Small intestine (tissue), 16 donors: ENCODE measurements at places on chromosomes 1 and 21.

GRCh38 chr1:209808059-209808581, 2.2 kb upstream of the IRF6 start:
- H3K36me3 ChIP-seq, result no peaks in the 10 kb centered on the region
- H3K4me1 ChIP-seq, result peaks cover 6% of the 10 kb centered on the region
- DNase-seq, result peak; percentile 93
- no peaks in the 10 kb centered on the region for H3K27me3 ChIP-seq
- H3K4me3 ChIP-seq, result no peak overlapping the region
- H3K27ac ChIP-seq, result no peak overlapping the region

- H3K27ac ChIP-seq, result no peak overlapping the region
- no peak overlapping the region for H3K4me3 ChIP-seq
- no peak for DNase-seq
- no peaks in the 10 kb centered on the region for H3K4me1 ChIP-seq
Observed at GRCh38 chr1:38534473-38534823, 325.1 kb downstream of the RRAGC start.

- H3K27me3 ChIP-seq, result no peaks in the 10 kb centered on the region
- no peaks in the 10 kb centered on the region for H3K36me3 ChIP-seq
- H3K4me3 ChIP-seq, result peak overlapping the region; percentile 74
- H3K4me1 ChIP-seq, result peaks cover 15% of the 10 kb centered on the region
- DNase-seq, result no peak
Observed at GRCh38 chr1:156766298-156767100, 836 bp upstream of the PRCC start.

DNA sequence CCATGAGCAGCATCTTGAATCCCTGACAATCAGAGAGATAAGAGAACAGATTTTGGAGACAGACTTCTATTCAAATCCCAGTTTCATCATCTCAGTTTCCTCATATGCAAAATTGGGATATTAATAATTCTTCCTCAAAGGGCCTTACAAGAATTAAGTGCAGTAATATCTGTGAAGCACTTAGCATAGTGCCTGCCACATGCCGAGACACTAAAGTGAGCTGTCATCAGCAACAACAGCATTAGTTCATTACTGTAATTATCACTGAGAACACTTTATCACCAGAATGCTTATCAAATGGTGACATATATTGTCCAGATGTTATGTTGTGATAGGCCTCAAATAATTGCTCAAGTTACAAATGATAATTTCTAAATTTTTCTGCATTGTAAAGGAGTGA, 922 bp upstream of the FCRLB start:
- peaks cover under 1% of the 10 kb centered on the region for H3K4me1 ChIP-seq
- no peaks in the 10 kb centered on the region for H3K27me3 ChIP-seq
- no peak overlapping the region for H3K4me3 ChIP-seq
- no peak overlapping the region for H3K27ac ChIP-seq
- no peaks in the 10 kb centered on the region for H3K36me3 ChIP-seq

- peak; percentile 83 for DNase-seq
- H3K36me3 ChIP-seq, result no peaks in the 10 kb centered on the region
- H3K27me3 ChIP-seq, result no peaks in the 10 kb centered on the region
- H3K4me3 ChIP-seq, result no peak overlapping the region
Observed at GRCh38 chr1:228849011-228849541, 113.8 kb downstream of the RHOU start.

- no peak overlapping the region for H3K4me3 ChIP-seq
- DNase-seq, result no peak
- no peaks in the 10 kb centered on the region for H3K36me3 ChIP-seq
Observed at GRCh38 chr1:11563560-11564069, 84.7 kb downstream of the DISP3 start.

GRCh38 chr1:85091671-85092280, 43.5 kb upstream of the MCOLN3 start:
- H3K27me3 ChIP-seq, result peaks cover 2% of the 10 kb centered on the region
- H3K4me3 ChIP-seq, result no peak overlapping the region
- no peak overlapping the region for H3K27ac ChIP-seq
- H3K36me3 ChIP-seq, result no peaks in the 10 kb centered on the region
- H3K4me1 ChIP-seq, result no peaks in the 10 kb centered on the region

GRCh38 chr21:32993894-32994293, 31.8 kb upstream of the OLIG2 start:
- H3K4me1 ChIP-seq, result no peaks in the 10 kb centered on the region
- DNase-seq, result no peak
- no peaks in the 10 kb centered on the region for H3K36me3 ChIP-seq

DNA sequence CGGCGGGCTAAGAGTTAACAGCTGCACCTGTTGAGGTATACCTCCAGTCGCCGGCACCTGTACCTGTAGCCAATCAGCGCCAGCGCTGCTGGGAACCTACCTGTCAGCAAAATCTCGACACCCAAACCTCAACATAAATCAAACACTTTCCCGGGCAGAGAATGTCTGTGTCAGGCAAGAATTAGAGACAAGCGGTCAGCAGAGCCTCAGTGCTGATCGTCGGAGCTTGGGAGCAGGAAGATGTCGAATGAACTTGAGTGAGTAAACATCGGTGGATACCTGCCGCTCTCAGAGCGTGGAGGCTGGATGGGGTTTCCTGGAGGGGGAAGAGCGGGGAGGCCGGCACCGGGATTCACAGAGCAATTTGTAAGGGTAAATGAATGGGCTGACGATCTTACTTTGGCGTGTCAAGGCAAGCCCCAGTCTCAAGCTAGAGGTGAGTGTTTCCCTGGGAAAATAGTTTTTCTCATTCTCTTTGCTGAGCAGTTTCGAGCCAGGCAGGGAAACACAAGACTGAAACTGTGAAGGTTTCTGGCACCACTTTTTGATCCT, at the start of gene GRHL3:
TSS of gene GRHL3 (plus strand) at position 46 of the 552 bp plus-strand sequence. CDS start at position 241, 195 bp downstream.
- no peaks in the 10 kb centered on the region for H3K36me3 ChIP-seq
- peak within 1 kb of the TSS; percentile 28 for H3K4me3 ChIP-seq
- H3K27me3 ChIP-seq, result no peaks in the 10 kb centered on the region
- H3K27ac ChIP-seq, result no peak within 1 kb of the TSS
- peaks cover 4% of the 10 kb centered on the region for H3K4me1 ChIP-seq
- DNase-seq, result peak; percentile 72

GRCh38 chr1:213891989-213892902, 95.5 kb upstream of the PROX1 start:
- no peaks in the 10 kb centered on the region for H3K36me3 ChIP-seq
- no peaks in the 10 kb centered on the region for H3K4me1 ChIP-seq
- no peak for DNase-seq
- no peaks in the 10 kb centered on the region for H3K27me3 ChIP-seq
- H3K27ac ChIP-seq, result no peak overlapping the region
- no peak overlapping the region for H3K4me3 ChIP-seq

DNA sequence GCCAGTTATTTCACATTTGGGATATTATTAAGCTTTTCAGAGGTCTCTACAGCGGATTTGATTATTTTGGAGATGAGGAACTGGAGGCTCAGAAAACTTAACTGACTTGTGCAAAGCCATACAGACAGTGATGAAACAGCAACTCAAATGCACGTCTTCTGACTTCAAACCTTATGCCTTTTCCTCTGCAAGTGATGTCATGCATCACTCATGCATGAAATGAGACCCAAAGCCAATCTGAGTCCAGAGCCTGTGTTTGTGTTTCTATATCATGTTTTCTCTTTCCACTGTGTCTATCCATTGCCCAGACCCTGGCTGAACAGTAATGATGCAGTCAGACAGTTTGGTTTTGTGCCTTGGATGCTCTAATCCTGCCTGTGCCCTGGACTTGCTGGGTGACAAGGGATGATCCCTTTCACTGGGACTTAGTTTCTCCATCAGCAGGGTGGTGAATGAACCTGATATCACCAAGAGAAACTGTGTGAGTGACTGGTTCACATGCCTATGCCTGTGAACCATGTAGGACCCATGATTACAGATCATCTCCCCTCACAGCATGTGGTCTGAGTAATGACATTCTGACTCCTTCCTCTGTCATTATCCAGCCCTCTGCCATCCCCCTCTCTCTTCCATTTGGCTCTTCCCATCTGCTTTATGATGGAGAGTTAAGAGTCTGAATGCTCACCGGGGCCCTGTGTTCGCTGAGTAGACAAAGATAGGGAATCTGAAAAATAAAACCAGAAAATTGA, 33.4 kb downstream of the SLAMF6 start:
- no peak overlapping the region for H3K27ac ChIP-seq
- DNase-seq, result no peak
- no peaks in the 10 kb centered on the region for H3K4me1 ChIP-seq
- no peaks in the 10 kb centered on the region for H3K36me3 ChIP-seq
- no peaks in the 10 kb centered on the region for H3K27me3 ChIP-seq

- H3K27me3 ChIP-seq, result no peaks in the 10 kb centered on the region
- no peak overlapping the region for H3K4me3 ChIP-seq
- H3K36me3 ChIP-seq, result no peaks in the 10 kb centered on the region
- no peak for DNase-seq
- no peak overlapping the region for H3K27ac ChIP-seq
Observed at GRCh38 chr1:184158896-184159681, 107.6 kb downstream of the TSEN15 start.

- no peaks in the 10 kb centered on the region for H3K36me3 ChIP-seq
- no peaks in the 10 kb centered on the region for H3K4me1 ChIP-seq
- H3K4me3 ChIP-seq, result no peak overlapping the region
- H3K27ac ChIP-seq, result no peak overlapping the region
- DNase-seq, result no peak
Observed at GRCh38 chr1:107933736-107934135, 31.2 kb downstream of the VAV3 start.

DNA sequence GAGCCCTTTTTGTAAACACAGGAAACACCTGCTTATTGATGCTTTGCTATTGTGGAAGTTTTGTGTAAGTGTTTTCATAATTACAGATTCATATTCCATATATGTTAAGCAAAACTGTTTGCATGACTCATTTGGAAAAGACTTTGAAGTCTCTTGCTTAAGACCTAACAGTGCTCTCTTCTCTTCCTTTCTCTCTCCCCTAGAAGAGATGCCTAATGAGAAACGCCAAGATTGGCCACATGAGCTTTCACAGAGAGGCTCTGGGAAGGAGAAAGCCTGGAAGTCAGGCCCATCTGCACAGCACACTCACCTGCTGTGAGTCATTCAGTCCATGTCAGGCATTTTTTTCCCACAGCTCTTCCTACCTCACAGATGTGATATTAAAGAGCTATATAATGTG, 101.6 kb upstream of the PALMD start:
- H3K27me3 ChIP-seq, result no peaks in the 10 kb centered on the region
- DNase-seq, result no peak
- H3K4me1 ChIP-seq, result no peaks in the 10 kb centered on the region
- H3K27ac ChIP-seq, result no peak overlapping the region
- H3K4me3 ChIP-seq, result no peak overlapping the region

- H3K4me3 ChIP-seq, result no peak overlapping the region
- H3K27ac ChIP-seq, result no peak overlapping the region
- no peaks in the 10 kb centered on the region for H3K27me3 ChIP-seq
Observed at GRCh38 chr1:220631238-220631815, 58.8 kb upstream of the C1orf115 start.

DNA sequence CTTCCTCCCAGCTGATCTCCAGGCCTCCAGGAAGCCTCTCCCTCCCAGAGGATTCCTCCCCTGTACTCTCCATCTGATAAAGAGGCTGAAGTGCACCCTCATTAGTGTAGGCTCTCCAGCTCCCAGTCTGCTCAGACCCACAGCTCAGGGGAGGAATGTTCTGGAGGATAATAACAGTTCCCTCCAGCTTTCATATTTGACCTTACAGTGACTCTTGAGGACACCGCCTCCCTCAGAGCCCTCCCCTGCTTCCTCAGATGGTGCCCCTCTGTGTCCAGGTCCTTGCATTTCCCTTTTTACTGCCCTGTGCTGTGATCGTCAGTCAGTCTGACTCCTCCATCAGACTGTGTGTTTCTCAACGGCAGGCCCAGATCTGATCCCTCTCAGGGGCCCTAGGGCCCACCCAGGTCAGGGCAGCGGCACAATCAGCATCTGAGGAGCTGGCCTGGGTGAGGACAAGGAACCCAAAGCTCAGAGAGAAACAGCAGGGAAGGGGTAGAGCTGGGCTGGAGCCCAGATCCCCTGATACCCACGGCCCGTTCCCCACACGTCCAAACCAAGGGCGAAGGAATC, 1.1 kb upstream of the SHISAL2A start:
- peaks cover 15% of the 10 kb centered on the region for H3K4me1 ChIP-seq
- H3K27me3 ChIP-seq, result no peaks in the 10 kb centered on the region
- no peak overlapping the region for H3K27ac ChIP-seq
- peak; percentile 58 for DNase-seq
- H3K4me3 ChIP-seq, result no peak overlapping the region
- H3K36me3 ChIP-seq, result no peaks in the 10 kb centered on the region

DNA sequence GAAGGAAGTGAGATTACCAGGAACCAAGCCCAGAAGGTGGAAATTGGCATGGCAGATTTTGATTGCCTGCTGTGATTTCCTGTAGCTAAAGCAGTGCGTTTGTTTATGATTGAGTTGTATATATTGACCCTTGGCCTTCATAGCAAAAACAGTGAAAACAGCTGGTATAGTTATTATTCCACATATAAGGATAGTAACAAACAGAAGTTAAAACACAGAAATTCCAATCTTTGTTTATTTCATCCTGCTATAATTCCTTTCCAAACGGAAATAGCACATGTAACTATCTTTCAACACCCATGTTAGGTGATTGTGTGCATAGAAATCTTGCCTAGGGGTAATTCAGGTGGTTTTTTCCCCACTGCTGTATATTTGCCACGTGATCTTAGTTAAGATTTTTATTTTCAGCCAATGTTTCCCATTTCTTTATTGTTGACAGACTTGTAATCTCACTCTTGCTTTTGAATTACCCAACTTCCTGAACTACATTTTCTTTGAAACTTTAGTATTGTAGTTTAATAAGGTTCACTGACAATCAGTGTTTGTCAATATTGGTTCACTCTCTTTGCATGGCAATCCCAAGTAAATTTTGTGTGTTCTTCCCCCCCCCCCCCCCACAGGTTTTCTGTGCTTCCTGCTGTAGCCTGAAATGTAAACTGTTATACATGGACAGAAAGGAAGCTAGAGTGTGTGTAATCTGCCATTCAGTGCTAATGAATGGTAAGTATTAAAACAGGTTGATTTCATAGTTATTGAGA, 102.7 kb downstream of the CC2D1B start:
- no peaks in the 10 kb centered on the region for H3K4me1 ChIP-seq
- DNase-seq, result peak; percentile 20
- H3K4me3 ChIP-seq, result no peak overlapping the region
- H3K27me3 ChIP-seq, result no peaks in the 10 kb centered on the region

DNA sequence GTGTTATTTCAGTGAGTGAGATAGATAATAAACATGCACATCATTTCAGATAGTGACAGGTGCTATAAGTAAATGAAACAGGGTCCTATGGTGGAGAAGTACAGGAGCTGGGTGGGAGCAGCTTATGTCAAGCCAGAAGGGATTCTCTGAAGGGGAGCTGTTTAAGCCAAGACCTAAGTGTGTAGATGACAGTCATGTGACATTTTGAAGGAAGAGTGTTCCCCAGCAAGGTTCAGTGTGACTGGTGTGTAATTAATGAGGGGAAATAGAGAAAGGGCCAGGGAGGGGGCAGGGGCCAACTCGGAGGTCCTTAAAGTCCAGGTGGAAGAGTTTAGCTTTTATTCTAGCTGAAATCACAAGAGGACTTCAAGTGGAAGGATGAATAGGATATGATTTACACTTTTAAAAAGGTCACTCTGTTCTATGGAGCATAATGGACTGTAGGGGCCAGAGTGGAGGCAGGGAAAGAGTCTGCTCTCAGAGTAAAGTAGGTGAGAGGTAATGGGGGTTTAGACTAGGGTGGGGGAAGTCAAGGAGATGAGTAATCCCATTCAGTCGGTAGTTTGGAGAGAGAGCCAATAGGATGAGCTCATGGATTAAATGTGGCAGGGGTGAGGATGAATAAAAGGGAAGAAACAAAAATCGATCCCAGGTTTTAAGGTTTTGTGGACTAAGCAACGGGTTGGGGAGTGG, 243.1 kb downstream of the CACNA1E start:
- no peaks in the 10 kb centered on the region for H3K36me3 ChIP-seq
- no peaks in the 10 kb centered on the region for H3K4me1 ChIP-seq
- no peak overlapping the region for H3K4me3 ChIP-seq
- no peaks in the 10 kb centered on the region for H3K27me3 ChIP-seq
- no peak overlapping the region for H3K27ac ChIP-seq
- no peak for DNase-seq
